Effector memory CD4-positive, alpha-beta T cell (primary cell): ENCODE measurements at places on chromosomes 3 and 15.

DNA sequence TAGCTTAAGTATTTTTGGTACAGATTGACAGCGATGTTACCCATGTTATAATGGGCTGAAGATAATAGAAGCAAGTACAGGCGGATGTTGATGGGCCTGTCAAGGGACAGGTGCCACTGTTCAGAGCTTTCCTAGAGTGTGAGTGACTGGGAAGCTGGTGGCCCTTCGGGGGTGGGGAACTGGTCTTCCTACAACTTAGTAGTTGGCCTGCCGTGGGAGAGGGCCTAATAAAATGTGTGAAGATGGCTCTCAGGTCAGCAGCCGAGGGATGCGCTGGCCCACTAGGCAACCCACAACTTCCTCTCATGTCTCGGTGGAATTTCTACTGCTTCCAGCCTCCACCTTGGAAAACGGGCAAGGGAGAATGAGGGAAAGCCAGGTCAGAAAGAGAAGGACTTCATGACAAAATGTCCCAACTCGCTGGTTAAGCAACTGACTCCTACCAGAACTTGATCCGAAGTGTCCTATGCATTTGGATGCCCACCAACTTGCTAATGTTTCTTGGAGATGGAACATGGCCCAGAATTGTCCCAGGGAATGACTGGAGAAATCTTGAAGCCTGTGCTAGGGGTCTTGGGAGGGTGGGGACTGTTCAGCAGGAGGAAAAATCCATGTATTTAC, 1.4 kb downstream of the GYG1 start:
- no peak overlapping the region for H3K4me3 ChIP-seq
- no peaks in the 10 kb centered on the region for H3K36me3 ChIP-seq
- no peaks in the 10 kb centered on the region for H3K27me3 ChIP-seq
- peak overlapping the region; percentile 74 for H3K27ac ChIP-seq
- DNase-seq = no peak

DNA sequence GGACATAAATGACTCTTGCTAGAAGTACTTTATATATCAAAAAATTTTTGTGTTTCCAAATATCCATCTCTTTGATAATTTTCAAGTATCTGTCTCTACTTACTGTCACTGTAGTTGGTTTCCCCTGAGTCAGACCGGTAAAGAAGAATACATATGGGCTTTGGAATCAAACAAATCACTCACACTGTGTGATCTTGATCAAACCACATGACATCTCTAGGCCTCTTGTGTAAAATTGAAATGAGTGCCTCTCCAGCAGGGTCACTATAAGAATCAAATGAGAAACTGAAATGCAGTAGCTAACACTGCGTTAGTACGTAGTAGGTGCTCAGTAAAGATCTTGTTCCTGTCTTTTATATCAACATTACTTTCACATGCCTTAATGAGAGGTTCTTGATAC, 314.6 kb upstream of the STT3B start:
- no peaks in the 10 kb centered on the region for H3K36me3 ChIP-seq
- no peak overlapping the region for H3K4me3 ChIP-seq
- no peak overlapping the region for H3K27ac ChIP-seq
- no peaks in the 10 kb centered on the region for H3K27me3 ChIP-seq
- peaks cover 55% of the 10 kb centered on the region for H3K4me1 ChIP-seq

- no peaks in the 10 kb centered on the region for H3K4me1 ChIP-seq
- no peak overlapping the region for H3K27ac ChIP-seq
- H3K27me3 ChIP-seq = no peaks in the 10 kb centered on the region
- no peak for DNase-seq
- no peaks in the 10 kb centered on the region for H3K36me3 ChIP-seq
- no peak overlapping the region for H3K4me3 ChIP-seq
Observed at GRCh38 chr3:144375088-144375487, 403.5 kb downstream of the DIPK2A start.

DNA sequence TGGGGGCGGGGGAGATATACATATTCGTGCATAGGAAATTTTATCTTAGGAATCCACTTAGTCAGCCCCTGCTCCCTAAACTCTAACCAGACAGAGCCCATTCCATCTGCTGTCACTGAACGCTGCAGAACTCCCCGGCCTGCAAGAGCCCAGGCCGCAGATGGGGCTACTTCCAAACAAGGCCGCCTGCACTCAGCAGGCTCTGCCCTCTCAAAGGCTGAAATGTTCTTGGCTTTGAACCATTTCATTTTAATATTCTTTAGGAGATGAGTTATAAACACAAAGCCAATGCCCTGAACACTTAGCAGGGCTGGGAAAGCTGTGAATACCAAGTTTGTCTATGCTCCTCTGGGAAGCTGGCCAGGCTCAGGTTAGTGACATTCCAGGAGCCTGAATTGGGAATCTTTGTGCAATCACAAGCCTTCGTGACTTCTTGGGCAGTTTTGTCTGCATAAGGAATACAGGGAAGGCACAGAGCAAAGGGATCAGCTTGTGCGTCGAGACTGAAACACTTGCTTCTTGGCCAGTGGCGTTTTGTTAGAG, 65.0 kb downstream of the SYNM start:
- DNase-seq = no peak
- H3K27ac ChIP-seq = no peak overlapping the region
- no peak overlapping the region for H3K4me3 ChIP-seq

GRCh38 chr3:49424816-49425215, 2.5 kb upstream of the AMT start:
- DNase-seq = no peak
- peaks cover 4% of the 10 kb centered on the region for H3K36me3 ChIP-seq
- no peak overlapping the region for H3K27ac ChIP-seq

DNA sequence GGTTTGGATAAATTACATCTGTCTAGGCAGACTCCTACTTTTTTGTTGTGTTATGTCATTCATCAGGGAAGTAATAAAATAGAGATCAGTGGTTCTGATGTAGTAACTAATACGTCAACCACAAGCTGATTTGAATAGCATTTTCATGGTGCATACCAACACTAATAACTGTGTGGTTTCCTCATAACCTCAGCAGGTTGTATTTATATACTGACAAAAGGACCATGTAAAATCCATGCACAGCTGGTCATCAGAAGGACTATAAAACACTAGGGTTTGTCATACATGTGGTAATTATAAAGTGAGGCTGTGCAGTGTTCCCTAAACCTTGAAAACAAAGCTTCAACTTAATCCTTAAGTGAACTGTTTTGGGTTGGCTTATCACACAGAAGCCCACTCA, 216.8 kb upstream of the RBMS3 start:
- no peak overlapping the region for H3K27ac ChIP-seq
- no peaks in the 10 kb centered on the region for H3K36me3 ChIP-seq
- DNase-seq = no peak
- no peaks in the 10 kb centered on the region for H3K27me3 ChIP-seq
- H3K4me3 ChIP-seq = no peak overlapping the region

GRCh38 chr15:99253381-99254090, 2.3 kb downstream of the LRRC28 start:
- no peak for DNase-seq
- H3K36me3 ChIP-seq = peaks cover 6% of the 10 kb centered on the region
- H3K4me3 ChIP-seq = no peak overlapping the region
- H3K27ac ChIP-seq = no peak overlapping the region
- H3K4me1 ChIP-seq = peaks cover 5% of the 10 kb centered on the region
